DMS79 (cell line): ENCODE measurements at places on chromosomes 6 and 20.
A peak's percentile ranks its signal among the peaks of the same experiment; 100 is the strongest.

GRCh38 chr20:23193801-23194384 lies 107.8 kb upstream of the CD93 start:
- no peak for DNase-seq

DNA sequence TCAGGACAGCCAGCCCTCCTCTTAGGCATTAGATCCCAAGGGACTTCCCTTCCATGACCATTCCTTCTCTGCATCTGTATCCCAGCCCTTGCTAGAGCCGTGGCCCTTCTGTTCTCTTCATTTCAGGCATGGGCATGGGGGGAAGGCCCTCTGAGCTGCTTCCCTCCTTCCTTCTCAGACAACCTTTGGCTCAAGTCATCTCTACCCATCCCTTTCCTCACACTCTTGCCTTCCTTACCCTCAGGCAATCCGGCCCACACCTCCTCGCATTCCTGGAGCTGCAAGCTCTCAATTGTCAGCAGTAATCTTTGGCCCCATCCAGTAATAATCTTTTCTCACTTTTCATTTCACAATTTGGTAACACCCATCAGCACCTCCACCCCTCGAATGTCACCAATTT lies 426.9 kb upstream of the JARID2 start:
- DNase-seq = no peak

GRCh38 chr6:93177438-93177837 lies 241.9 kb downstream of the EPHA7 start:
- no peak for DNase-seq

DNA sequence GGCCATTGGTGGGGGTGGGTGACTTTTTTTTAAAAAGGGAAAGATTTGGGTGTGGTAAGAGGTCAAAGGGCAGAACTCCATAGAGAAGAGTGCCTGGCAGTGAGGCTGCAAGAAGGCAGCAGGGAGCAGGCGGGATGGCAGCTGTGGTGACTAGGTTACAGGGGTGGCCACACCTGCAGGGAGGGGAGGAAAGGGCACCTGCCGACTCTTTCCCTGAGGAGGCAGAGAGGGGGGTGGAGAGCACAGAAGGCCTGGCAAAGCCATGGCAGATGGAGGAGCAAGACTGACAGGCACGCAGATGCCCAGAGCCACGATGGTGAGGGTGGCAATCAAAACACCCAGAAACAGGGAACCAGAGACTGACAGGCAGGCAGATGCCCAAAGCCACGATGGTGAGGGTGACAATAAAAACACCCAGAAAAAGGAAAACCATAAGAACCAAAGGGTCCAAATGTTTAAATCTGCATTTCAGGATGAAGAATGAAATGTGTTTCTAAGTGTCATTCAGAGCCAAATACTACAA lies 19.3 kb downstream of the CST7 start:
- DNase-seq = no peak

- DNase-seq = no peak
Measured at GRCh38 chr6:128129679-128130078, 228.8 kb upstream of the THEMIS start.

GRCh38 chr6:75757295-75757694 lies 8.3 kb downstream of the MYO6 start:
- no peak for DNase-seq

DNA sequence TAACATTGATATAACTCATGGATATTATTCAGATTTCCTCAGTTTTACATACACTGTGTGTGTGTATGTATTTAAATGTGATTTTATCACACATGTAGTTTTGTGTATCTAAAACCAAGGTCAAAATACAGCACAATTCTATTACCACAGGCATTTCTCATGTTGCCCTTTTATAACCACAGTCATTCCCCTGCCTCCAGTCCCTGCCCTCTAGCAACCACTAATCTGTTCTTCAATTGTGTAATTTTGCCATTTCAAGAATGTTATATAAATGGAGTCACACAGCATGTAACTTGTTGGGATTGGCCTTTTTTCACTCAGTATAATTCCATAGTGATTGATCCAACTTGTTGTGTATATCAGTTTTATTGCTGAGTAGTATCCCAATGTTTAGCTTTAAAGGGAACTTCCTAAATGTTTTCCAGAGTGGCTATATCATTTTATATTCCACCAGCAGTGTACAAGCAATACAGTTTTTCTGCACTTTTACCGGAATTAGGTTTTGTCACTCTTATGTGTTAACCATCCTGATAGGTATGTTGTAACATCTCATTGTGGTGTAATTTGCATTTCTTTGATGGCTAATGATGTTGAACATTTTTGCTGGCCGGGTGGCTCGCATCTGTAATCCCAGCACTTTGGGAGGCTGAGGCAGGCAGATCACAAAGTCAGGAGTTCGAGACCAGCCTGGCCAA lies 338.2 kb downstream of the SOX4 start:
- no peak for DNase-seq

GRCh38 chr6:93550551-93551276 lies 131.4 kb upstream of the EPHA7 start:
- DNase-seq = peak; percentile 24

GRCh38 chr6:150959166-150959565 lies 93.7 kb downstream of the MTHFD1L start:
- no peak for DNase-seq

DNA sequence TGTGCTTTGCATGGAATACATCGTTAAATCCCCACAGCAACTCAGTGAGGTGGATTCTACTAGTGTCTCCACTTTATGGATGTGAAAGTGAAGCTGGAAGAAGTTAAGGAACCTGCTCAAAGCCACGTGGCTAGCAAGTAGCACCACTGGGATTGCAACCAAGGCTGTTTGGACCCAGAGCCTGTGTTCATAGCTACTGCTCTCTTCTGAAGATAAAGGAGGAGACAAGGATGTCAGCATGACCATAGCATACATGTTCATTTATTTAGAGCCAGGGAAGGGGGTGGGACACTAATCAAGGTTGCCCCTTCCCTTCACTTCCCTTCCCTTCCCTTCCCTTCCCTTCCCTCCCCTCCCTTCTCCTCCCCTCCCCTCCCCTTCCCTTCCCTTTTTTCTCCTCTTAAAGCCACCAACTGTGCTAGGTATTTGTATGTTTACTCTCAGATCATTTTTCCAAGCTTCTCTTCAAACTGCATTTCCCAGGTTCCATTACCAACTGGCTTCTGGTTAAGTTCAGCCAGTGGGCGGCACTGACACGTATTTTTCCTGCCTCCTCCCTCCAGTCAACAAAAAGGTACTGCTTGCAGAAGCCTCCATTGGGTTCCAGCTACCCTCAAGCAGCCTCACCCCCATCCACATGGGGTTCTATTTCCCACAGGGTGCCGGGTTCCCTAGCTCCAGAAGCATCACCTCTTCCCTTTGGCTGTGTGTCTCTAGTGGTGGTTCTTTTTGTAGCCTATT lies 134.9 kb downstream of the BCAS1 start:
- no peak for DNase-seq

DNA sequence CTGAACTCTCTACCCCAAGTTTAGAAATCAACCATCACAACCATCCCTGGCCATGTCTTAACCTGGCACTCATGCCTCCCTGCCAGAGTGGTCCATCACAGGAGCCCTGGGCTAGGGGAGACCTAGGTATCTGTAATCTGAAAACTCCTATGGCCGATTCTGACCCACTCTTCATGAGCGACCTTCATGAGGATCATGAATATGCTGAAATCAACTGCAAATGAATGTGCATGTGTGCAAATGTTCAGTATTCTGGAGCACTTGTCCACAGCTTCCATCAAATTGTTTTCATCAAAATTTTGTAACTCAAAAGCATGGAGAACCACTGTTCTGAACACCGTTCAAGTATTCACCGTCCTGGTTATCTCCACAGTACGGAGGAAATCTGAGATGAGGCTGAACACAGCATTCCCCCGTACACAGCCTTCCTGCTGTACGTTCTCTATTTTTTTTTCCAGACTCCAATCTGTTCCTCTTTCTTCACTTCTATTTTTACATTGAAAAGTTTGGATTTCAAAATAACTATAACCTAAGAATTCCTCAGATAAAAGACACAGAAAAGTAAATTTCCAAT lies 17.7 kb downstream of the METTL24 start:
- no peak for DNase-seq
